ENCODE measurements at places on chromosomes 12 and 14.

- no peak for DNase-seq
Measured at GRCh38 chr12:115895247-115895646, 382.2 kb downstream of the MED13L start.

GRCh38 chr14:89061696-89062095 is 237.2 kb downstream of the TTC8 start:
- DNase-seq, result no peak

- DNase-seq, result no peak
Measured at GRCh38 chr14:46259536-46259935, 392.0 kb downstream of the RPL10L start.

DNA sequence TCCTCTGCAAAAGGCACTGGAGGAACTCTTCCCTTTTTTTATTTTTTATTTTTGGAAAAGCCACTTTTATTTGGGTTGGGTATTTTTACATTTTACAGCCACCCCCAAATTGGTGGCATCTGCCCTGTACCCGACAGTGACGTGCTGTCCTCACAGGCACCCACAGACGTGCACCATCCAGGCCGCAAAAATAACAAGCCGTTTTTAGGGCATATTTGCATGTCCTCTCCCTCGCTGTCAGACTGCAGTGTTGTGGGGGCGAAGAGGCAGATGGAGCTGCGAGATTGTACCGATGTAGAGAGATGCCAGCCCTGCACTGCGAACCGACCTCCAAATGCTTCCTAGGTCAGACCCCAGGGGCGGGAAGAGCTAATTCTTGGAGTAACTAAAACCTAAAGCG is 12.2 kb downstream of the JDP2 start:
- no peak for DNase-seq

DNA sequence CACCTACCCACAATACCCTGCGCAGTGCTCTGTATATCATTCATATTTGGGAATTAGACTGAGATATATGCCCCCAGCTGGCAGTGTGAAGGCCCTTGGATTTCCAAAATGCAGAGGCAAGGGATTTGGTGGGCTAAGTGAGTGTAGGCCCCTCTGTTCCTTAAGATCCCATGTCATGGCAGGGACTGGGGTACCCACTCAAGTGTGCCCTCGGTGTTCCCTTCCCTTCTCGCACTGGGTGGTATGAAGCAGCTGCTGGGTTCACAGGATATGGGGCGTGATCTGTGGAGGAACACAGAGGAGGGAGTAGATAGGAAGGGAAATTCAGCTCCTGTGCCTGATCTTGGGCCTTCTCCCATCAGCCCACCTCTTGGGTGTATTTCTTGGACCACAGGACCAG is 63.1 kb upstream of the VASH1 start:
- DNase-seq, result no peak

DNA sequence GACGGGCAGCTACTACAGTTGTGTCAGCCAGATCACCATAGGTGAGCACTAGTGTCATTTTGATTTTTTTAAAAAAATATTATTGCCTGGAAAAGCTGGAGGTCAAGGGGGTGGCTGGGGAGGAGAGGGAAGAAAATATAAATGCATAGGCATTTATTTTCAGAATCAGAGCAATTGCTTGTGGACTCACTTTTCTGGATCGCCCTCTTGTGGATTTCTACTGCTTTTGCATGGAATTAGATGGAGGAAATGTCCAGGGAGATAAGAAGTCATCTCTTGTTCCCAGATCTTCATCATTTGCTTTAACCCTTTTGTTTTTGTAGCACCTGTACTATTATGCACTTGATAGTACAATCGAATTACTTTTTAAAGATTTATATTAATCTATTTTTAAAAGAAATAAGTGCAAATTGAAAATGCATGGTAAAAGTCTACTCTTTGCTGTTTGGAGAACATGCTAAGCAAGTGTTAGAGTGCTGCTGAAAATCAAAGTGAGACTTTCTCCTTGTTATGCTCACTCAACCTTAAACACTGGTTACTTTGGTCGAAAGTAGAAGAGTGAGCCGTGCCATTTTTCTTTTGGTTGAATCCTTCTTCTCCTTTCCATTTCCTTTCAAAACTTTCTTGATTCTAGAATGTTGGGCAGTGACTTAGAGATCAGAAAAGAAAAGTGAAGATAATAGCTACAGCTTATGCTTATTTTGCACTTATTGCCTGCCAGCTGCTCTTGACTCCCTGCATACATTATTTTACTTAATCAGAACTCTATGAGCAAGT is 60.6 kb upstream of the ANO4 start:
- DNase-seq, result no peak

- no peak for DNase-seq
Measured at GRCh38 chr12:21825886-21826617, 51.5 kb upstream of the KCNJ8 start.

- no peak for DNase-seq
Measured at GRCh38 chr14:23950411-23951135, 3.0 kb upstream of the DHRS4 start.

- no peak for DNase-seq
Measured at GRCh38 chr14:33618361-33619105, 332.3 kb downstream of the EGLN3 start.

DNA sequence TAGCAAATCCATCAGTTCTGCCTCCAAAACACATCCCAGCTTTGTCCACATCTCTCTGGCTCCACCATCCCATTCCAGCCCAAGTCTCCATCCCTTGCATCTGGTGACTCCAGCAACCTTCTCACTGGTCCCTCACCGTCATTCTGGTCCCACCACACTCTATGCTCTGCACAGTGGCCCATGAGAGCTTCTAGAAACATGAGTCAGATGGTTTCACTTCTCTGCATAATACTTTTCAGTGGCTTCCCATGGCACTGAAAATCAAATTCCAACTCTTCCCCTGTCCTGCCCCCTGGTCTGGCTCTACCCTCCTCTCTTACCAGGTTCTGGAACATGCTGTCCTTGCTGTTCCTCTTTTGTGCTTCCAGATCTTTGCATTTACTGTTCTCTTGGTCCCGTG is 17.2 kb upstream of the C12orf76 start:
- DNase-seq, result no peak

DNA sequence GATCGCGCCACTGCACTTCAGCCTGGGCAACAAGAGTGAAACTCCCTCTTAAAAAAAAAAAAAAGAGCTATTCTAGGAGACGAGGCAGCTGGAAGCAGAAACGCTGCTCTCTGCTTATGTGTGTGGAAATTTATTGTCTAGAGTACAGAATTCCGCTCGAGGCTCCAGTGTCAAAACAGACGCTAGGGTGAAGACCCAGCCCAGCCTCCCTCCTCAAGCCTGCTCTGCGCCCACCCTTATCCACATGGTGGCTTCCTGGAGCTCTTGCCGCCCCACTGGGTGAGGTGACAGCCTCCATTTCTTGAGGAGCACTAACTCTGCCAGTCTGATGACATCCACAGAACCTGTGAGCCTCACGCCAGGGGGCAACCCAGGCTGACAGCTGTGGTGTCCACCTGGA is 49.5 kb upstream of the DLK1 start:
- no peak for DNase-seq

GRCh38 chr14:67360470-67361206 is 510 bp downstream of the EIF2S1 start:
- no peak for DNase-seq

GRCh38 chr12:70719672-70720420 is 82.6 kb upstream of the PTPRB start:
- DNase-seq, result no peak

DNA sequence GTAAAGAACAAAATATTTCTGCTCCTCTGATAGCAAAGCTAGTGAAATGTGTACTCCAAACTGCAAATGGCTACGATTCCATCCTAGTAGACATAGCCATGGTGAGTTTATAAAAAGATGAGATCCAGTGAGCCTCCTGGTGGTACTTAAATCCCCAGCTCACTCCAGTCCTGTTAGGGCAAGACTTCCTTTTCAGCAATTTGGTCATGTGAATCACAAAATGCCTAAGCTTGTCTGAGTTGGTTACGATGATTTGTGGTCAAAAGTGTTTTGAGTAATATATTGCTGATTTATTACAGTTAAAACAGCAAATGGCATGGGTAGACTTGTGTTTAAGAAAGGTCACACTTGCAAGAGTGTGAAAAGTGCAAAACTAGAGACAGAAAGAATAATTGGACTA is 102.7 kb upstream of the NAV3 start:
- no peak for DNase-seq

- DNase-seq, result no peak
Measured at GRCh38 chr12:74365178-74365964, 172.3 kb upstream of the ATXN7L3B start.

GRCh38 chr14:26078561-26078960 is 519.3 kb downstream of the NOVA1 start:
- DNase-seq, result no peak

DNA sequence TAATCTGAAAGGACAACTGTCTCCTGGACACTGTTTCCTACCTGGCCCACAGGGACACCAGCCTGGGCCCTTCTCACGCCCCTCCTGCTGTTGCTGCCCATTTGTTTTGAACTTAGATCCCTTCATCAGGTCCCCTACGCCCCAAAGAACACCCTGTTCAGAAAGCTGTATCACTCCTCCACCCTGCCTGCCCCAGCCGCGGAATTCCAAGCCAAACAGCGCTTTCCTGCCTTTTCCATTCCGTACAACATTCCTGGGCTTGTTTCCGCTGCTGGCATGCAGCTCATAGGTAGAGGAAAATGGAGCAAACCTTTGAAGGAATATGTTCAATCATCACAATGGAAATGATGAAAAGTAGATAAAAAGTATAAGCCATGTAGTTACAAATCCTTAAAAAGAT is 12.8 kb upstream of the GSG1 start:
- DNase-seq, result no peak
